Spleen (tissue), 13 donors: ENCODE measurements at places on chromosomes 1 and 21. TPM values are rescaled to one million over a fixed set of nuclear protein-coding genes. Genes with fewer than 3 reads are reported as not detected.

- peaks cover 7% of the 10 kb centered on the region for H3K27me3 ChIP-seq
- no peaks in the 10 kb centered on the region for H3K36me3 ChIP-seq
- H3K4me1 ChIP-seq: no peaks in the 10 kb centered on the region
- DNase-seq: no peak
- no peak overlapping the region for H3K4me3 ChIP-seq
- no peak overlapping the region for H3K27ac ChIP-seq
Measured at GRCh38 chr1:56979986-56980755, 14.4 kb upstream of the C8B start.

DNA sequence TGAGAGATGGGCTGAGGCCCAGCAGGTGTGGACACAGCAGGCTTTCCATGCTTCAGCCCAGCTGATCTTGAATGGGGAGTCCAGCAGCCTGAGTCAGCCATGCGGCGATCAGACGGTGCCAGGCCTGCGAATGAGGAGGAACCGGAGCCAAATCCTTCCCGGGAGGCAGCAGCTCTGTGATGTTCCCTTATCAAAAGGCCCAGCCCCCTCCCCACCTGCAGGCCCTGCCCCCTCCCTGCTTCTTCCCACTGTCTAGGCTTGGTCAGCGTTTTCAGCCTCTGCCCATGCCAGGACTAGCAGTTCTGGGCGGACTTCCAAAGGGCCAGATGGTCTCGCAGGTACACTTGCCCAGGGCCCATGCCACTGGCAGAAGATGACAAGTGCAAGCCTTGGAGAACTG, 253.8 kb downstream of the KAZN start:
- no peak overlapping the region for H3K27ac ChIP-seq
- no peak for DNase-seq
- H3K4me3 ChIP-seq: no peak overlapping the region
- no peaks in the 10 kb centered on the region for H3K4me1 ChIP-seq
- no peaks in the 10 kb centered on the region for H3K36me3 ChIP-seq
- H3K27me3 ChIP-seq: no peaks in the 10 kb centered on the region

DNA sequence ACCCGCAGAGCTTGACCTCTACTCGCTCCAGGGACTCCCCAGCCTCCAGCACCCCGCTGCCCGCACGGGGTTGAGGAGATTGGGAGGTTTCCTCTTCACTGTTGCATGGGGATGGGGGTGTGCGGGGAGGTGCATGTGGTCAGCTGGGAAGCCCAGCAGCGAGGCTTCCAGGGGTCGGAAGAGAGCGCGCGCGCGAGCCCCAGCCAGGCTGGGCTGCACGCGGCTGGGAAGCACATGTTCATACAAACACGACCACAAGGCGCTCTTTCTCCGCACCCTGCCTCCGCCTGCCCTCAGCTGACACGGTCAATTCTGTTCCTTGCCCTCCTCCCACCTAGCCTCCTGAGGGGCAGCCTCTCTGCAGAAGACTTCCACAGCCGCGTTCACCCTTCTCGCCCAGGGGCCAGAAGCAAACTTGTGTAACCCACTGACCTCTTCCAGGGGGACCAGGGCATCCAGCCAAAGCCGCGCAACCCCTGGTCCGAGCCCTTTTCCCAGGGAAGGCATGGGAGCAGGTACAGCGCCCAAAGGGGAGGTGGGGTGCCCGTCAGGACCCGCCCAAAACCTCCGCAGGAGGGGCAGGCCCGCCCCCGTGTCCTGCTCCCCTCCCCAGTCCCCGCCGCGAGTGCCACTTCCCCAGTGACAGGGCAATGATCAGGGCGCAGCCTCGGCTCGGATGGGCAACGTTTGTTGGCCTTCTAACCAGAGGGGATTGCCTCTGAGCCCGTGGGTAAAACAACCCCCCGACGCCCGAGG, 1.3 kb downstream of the COL24A1 start:
- no peaks in the 10 kb centered on the region for H3K36me3 ChIP-seq
- peaks cover 11% of the 10 kb centered on the region for H3K27me3 ChIP-seq
- peak; percentile 85 for DNase-seq

DNA sequence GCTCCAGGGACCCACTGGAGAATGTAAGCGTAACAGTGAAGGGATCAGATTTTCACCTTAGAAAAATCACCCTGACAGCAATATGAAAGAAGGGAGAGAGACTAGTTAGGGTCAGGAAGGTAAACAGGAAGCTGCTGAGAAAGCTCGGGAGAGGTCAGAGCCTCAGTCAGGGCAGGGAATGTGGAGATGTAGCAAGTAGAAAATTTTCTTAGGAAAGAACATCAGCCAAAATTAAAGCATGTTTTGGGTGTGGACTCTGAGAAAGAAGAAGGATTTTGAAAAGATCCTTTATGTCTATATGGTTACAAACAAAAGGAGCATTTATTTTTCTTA, 16.7 kb upstream of the ERICH3 start:
- H3K4me1 ChIP-seq: peaks cover 4% of the 10 kb centered on the region
- H3K4me3 ChIP-seq: no peak overlapping the region
- H3K27ac ChIP-seq: no peak overlapping the region

DNA sequence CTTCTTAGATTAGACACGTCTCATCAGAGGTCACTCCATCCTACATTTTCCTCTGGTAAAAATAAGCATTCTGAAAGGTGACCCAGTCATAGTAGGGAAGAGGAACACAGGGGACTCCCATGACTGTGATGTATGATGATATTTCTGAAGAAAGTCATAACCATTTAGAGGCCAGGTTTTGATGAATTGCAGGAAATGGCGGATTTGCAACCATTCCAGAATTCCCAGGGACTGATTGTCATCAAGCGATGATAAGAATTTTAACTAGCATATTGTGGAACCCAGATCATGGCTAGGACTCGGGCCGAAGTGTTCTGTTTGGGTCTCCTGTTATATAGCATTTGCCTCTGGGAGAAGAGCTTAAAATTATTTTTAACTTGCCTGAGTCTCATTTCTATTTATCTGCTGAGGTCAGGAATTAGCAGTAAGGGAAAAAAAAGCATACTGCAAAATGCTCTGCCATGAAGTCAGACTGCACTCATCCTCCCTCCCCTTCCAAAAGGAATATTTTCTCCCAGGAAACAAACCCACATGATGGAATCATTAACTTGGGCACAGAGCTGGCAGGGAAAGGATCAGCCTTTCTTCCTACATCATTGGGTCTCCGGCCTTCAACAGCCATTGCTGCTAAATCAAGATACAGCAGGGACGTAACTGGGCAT, 286.7 kb downstream of the HLX start:
- peaks cover 2% of the 10 kb centered on the region for H3K4me1 ChIP-seq
- no peak overlapping the region for H3K4me3 ChIP-seq
- no peak for DNase-seq
- no peaks in the 10 kb centered on the region for H3K27me3 ChIP-seq
- H3K27ac ChIP-seq: peak overlapping the region; percentile 75

GRCh38 chr1:14897080-14897449, 256.5 kb upstream of the TMEM51 start:
- no peak overlapping the region for H3K27ac ChIP-seq
- no peak for DNase-seq
- no peaks in the 10 kb centered on the region for H3K27me3 ChIP-seq
- H3K36me3 ChIP-seq: no peaks in the 10 kb centered on the region

DNA sequence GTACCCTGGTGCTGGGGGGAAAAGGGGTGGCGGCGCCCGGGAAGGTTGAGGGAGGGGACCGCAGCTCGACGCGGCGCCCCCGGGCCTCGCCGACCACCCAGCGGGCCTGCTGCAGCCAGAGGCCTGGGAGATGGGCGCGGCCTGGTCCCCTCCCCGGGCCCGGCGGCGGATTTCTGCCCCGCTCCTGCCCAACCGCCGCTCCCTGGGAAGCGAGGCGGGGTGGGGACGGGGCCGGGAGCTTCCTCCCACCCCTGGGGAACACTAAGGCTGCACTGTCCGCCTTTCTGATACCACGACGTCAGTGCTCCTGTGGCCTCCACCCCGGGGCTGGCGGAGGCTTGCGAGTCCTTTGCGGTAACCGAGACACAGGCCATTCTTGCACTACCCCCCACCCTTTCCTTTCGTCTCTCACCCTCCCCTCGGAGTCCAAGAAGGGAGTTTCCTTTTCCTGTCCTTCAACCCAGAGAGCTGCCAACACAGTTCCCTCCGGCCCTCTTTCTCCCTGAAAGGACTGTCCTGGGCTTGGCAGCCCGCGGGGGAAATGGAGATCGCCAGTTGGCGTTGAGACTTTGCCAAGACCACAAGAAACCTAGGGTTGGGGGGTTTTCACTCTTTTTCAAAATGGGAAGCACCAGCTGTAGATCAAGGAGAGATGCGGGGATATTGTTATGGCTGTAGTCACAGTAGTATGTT, 742 bp downstream of the SH3GLB1 start:
- peak overlapping the region; percentile 88 for H3K4me3 ChIP-seq
- peaks cover 58% of the 10 kb centered on the region for H3K4me1 ChIP-seq
- no peaks in the 10 kb centered on the region for H3K27me3 ChIP-seq
- no peak for DNase-seq
- peak overlapping the region; percentile 98 for H3K27ac ChIP-seq

GRCh38 chr1:30411206-30411605, 312.2 kb downstream of the MATN1 start:
- DNase-seq: no peak
- no peaks in the 10 kb centered on the region for H3K4me1 ChIP-seq
- no peak overlapping the region for H3K4me3 ChIP-seq

DNA sequence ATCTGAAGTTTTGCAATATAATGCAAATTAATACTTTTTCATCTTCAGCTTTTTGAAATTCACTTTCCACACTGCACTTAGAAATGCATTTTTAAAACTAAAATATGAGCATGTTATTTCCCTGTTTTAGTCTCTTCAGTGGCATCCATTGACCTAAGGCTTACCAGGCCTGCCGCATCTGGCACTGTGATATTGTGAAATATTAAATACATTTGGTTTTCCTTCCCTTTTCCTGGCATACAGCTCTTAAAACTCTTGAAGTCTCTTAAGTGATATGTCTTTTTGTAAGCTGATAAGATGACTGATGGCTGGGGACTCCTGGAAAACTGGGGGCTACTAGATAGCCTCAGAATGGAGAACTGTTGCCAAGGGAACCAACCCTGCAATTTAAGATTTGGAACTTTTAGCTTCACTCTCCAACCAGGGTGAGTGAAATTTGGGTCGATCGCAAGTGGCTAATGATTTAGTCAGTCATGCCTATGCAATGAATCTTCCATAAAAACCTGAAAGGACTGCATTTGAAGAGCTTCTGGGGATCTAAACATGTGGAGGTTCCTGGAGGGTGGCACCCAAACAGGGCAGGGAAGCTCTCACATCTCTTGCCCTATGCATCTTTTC, 75.5 kb upstream of the PDC start:
- H3K36me3 ChIP-seq: no peaks in the 10 kb centered on the region
- H3K27ac ChIP-seq: no peak overlapping the region
- no peak for DNase-seq
- H3K4me3 ChIP-seq: no peak overlapping the region
- no peaks in the 10 kb centered on the region for H3K4me1 ChIP-seq

DNA sequence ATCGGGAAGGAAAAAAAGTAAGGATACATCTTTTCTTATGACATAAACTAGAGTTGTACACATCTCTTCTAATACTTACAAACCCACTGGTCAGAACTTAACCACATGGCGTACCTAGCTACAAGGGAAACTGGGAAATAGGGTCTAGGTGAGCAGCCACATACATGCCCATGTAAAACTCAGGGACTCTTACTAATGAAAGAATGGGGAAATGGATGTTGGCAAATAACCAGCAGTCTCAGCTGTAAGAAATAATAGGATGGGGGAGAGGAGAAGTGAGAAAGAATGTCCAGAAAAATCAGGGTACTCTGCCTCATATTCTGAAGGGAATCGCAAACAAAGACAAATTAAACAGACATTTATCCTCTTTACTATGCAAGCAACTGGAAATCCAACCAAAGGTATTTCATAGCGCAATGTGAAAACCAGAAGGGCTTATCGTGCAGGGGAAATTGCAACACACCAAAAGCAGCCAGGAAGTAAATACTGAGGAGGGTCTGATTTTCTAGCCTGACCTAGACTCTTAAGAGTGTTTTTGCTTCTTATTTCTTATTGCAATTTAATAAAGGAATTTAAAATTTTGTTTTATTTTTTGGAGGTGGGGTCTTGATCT, 17.5 kb downstream of the GTF2B start:
- H3K27me3 ChIP-seq: no peaks in the 10 kb centered on the region
- no peak overlapping the region for H3K4me3 ChIP-seq
- peaks cover 12% of the 10 kb centered on the region for H3K4me1 ChIP-seq
- H3K36me3 ChIP-seq: no peaks in the 10 kb centered on the region
- H3K27ac ChIP-seq: peak overlapping the region; percentile 70

- no peak overlapping the region for H3K27ac ChIP-seq
- peaks cover 23% of the 10 kb centered on the region for H3K27me3 ChIP-seq
- peaks cover 21% of the 10 kb centered on the region for H3K4me1 ChIP-seq
- no peak for DNase-seq
Measured at GRCh38 chr1:160398823-160399222, 1.5 kb upstream of the VANGL2 start.

- H3K4me3 ChIP-seq: no peak overlapping the region
- DNase-seq: no peak
- H3K4me1 ChIP-seq: peaks cover under 1% of the 10 kb centered on the region
- H3K27me3 ChIP-seq: no peaks in the 10 kb centered on the region
- H3K36me3 ChIP-seq: no peaks in the 10 kb centered on the region
- no peak overlapping the region for H3K27ac ChIP-seq
Measured at GRCh38 chr1:201731142-201731541, 97.8 kb upstream of the IPO9 start.

GRCh38 chr1:201383647-201384405, 6.3 kb upstream of the TNNT2 start:
- no peaks in the 10 kb centered on the region for H3K4me1 ChIP-seq
- DNase-seq: no peak
- no peaks in the 10 kb centered on the region for H3K27me3 ChIP-seq
- H3K4me3 ChIP-seq: no peak overlapping the region
- no peaks in the 10 kb centered on the region for H3K36me3 ChIP-seq

GJA5 gene
- total RNA-seq: 11.5 TPM

OR2T11 gene
- 0.25 TPM for total RNA-seq

RPE65 gene
- not detected for total RNA-seq

DUSP23 gene
- total RNA-seq: 76.3 TPM

PROX1 gene
- 105 TPM for total RNA-seq

KCNJ9 gene
- total RNA-seq: not detected
